AG04449 (cell line): ENCODE measurements at places on chromosomes 6 and 20.

- DNase-seq, result no peak
Observed at GRCh38 chr20:37259031-37259430, 2.6 kb downstream of the GHRH start.

DNA sequence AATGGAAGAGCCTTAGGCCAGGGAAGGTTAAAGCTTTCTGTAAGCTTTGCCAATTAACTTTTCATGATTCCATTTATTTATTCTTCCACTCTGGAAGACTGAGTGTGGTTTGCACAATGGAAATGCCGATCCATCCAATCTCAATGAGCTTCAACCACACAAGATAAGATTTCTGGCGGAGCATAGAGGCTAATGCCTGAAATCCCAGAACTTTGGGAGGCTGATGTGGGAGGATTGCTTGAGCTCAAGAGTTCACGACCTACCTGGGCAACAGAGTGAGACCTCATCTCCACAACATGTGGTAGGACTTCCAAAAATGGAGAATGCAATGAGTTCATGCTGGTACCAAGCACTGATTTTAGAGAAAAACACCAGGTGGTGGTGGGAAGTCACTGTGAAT, 6.2 kb downstream of the ENPP1 start:
- DNase-seq, result no peak

DNA sequence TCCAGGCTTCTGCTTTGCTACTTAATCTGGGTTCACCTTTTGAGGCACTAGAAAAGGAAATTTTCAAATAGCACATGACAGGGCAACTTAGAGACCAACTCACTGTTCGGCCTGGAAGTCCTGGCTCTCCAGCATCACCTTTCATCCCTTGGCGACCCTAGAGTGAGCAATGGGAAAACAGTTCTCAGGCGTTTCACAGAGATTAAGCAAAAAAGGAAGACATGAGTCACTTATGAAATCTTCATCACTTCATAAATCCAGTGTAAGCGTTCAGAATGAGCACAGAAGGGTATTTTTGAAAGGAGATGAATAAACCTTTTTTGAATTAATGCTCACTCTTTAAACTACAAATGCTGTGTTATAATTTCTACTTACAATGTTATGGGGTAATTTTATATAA, 104.0 kb downstream of the COL12A1 start:
- DNase-seq, result no peak

- DNase-seq, result no peak
Observed at GRCh38 chr6:132190815-132191175, 210.5 kb downstream of the MOXD1 start.

DNA sequence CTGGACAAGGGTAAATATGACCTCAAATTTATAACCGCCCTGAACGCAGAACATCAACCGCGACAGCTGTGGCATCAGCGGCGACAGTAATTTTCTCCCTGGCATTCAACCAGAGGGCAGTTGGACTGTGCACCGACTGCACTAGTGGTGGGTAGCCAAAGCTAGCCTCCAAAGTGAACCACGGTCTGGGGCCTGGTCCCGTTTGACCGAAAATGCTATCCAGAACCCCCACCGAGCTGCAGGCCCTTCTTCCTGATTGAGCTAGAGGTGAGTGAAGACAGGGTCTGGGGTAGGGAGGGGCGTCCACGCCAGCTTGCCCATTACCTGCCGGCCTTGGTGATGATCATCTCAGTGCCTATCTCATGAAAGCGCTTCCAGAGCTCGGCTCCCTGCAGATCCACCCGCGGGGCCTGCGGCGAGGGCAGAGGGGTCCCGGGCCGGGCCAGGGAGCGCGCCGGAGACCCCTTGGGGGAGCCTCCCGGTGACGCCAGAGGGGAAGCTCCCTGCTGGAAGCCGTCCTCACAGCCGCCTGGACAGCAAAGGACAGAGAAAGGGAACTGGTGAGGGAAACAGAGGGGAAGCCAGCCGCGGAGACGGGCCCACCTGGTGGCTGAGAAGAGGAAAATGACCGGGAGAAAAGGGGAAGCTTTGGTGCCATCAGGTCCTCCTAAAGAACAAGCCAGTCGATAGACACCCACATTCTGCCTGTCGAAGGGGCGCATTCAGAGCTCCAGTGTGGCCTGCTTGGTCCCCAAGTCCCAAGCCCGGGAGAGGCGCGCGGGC, 2.0 kb downstream of the TBX18 start:
- no peak for DNase-seq

- no peak for DNase-seq
Observed at GRCh38 chr6:116192786-116193185, 61.1 kb downstream of the TSPYL4 start.

GRCh38 chr20:44963325-44964215, 2.7 kb upstream of the STK4 start:
- no peak for DNase-seq

DNA sequence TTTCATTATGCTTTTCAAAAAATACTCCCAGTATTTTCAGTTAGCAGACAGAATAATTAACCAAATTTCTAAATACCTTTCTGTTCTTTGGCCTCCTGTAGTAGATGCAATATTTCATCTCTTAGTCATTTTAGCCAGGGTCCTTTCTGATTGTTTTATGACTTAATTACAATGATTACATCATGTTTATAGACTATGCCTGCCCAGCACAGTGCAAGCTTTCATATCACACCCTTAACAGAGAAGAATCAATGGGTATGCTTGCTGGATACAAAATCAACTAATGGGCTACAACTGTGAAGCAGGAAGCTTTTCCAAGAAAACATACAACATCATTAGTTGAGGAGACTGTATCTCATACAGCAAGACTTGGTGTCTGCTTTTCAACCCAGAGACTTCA, 119.8 kb upstream of the NRSN1 start:
- DNase-seq, result no peak

DNA sequence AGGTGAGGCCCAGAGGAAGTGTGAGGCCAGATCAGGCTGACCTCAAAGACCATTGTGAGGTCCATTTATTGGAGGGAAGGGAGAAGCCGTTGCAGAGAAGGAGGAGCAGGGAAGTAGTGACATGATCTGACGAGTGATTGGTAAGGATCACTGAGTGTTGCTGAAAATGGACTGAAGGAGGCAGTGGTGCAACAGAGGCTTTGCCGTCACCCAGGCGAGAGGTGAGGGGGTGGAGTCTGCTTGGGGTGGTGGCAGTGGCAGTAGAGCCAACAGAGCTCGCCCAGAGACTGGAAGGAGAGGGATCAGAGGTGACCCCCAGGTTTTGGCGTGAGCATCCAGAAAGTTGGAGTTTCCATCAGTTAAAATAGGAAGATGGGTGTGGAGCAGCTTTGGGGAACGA, 67.9 kb upstream of the CLDN20 start:
- DNase-seq, result no peak

GRCh38 chr6:129236001-129236517, 353.1 kb downstream of the LAMA2 start:
- DNase-seq, result no peak

GRCh38 chr6:63897459-63897858, 261.9 kb downstream of the PHF3 start:
- DNase-seq, result no peak

DNA sequence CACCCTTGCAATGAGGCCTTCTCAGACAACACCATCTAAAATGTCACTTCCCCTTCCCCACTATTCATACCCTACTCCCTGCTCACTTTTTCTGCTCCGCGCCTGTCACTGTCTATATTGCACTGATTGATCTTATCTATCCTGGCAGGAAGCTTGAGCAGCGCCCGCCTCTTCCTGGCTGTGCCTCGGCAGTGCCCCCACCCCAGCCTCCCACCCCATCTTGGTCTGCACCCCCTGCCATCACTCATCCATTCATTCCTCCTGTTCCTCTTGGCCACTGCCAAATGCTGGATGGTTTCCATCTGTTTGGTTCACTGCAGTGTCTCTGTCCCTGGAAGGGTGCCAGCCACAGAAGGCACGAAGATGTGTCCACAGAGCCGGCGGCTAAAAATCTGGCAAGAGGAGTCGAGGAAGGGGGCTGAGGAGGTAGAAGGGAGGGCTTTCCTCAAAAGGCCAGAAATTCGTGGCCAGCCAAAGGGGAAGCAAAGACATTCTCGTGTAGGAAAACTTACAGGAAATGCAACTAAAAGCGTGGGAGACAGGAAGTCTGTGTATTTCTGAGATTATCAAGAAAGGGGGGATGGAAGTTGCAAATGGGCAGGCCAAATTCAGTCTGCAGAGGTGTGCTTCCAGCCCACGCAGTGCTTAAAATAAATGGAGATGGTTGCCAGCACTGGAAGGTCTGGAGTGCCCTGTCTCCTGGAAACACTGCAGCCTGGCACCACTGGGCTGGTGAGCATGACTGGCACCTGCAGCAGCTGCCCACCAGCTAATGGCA, 27.6 kb downstream of the SYNJ2 start:
- DNase-seq, result no peak

DNA sequence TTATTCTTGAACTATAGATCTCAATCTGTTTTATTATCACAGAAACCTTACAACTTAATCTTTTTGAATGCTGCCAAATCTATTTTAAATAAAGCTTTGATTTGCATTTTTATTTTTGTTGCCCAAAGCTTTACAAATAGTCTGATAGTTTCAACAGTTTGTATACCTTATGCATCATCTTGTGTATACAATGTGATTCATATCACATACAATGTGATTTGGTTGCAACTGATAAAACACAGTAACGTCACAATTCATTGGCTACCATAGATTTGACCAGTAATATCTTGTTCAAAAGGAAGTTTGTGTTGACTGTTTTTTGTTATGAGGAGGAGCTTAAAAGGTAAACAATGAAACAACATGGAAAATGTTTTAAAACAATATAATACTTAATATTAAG, 110.9 kb downstream of the EYA4 start:
- no peak for DNase-seq

DNA sequence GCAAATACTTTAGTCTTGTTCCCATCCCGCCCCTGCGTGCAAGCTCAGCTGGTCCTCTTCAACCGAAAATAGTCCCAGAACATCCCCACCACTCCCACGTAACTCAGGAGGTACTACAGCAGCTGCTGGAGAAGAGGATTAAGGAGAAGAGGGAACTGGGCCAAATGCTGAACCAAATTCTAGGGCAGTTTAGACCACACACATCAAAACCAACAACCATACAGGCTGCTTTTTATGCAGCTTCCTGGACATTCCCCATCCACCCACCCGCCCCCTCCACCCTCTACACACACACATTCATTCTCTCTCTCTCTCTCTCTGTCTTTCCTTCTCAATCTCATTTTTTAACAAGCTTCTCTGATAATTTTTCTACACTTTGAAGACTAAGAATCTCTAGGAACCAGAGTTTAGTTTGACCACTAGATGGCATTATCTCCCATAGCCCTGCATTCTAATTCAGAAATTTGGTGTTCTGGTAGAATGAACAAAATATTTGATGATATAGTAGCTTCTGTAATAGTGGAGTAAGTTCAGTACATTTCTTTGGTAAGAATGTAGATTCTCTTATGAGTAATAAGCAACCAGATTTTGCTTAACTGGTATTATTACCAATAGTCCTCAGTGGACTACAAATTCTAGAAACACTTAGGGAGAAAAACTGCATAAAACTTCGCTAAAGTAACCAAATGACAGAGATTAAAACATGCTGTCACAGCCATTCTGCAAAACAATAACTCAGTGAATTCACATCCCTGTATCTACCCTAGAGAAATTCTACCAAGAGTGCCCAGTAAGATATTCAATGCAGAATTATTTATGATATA, 52.1 kb upstream of the BEND6 start:
- peak; percentile 16 for DNase-seq

- no peak for DNase-seq
Observed at GRCh38 chr6:163525926-163526325, 111.4 kb downstream of the QKI start.

GRCh38 chr6:159777240-159777904, 12.0 kb downstream of the TCP1 start:
- DNase-seq, result no peak

- no peak for DNase-seq
Observed at GRCh38 chr20:8399947-8400346, 267.9 kb downstream of the PLCB1 start.

GRCh38 chr6:113971741-113972140, 793 bp upstream of the HDAC2 start:
- DNase-seq, result no peak
